Stimulated activated CD8-positive, alpha-beta memory T cell treated with anti-CD3 and anti-CD28 coated beads, Interleukin-15, amount 100 ng/mL, for 1 hour (primary cell): ENCODE measurements at places on chromosomes 7 and 10.

- DNase-seq, result no peak
These were observed 13.3 kb downstream of the ZCCHC24 start for GRCh38 chr10:79431891-79432831.

DNA sequence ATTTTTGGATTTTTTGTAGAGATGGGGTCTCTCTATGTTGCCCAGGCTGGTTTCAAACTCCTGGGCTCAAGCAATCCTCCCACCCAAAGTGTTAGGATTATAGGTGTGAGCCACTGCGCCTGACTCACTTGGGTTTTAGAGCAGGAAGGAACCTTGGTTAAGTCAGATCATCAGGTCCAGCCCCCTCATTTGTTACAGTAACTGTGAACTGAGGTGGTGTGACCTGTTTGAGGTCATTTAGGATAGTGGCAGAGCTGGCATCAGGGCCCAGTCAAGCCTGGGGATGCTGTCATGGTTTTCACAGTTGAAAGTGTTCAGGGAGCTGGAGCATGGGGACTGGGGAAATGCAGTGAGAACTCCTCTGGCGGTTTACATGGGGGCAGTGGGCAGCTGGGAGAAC lies 159.6 kb downstream of the TAX1BP1 start:
- no peak for DNase-seq

DNA sequence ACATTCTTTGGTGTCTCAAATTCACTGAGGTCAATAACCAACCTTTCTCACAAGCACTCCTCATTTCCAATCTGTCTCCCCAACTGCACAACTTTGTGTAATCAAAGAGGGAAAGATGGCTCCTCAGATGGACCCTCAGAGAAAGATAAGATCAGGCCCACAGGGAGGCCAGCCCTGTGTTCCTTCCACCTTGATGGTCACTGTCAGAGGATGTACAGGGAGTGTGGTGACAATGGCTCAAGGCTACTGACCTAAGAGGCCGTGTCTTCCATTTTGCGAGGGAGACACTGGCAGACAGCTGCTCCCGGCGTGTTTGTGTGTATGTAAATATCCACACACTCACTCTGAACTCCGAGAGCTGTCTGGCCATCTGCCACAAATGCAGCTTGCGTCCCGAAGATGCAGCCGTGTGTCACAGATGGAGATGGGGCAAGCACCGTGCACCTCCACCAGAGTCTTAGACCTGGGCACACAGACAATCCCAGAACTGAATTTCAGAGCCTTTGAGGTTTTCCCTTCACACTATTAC lies 712.1 kb upstream of the NRP1 start:
- DNase-seq, result no peak

GRCh38 chr7:117874191-117874700 lies 1.0 kb upstream of the CTTNBP2 start:
- no peak for DNase-seq

DNA sequence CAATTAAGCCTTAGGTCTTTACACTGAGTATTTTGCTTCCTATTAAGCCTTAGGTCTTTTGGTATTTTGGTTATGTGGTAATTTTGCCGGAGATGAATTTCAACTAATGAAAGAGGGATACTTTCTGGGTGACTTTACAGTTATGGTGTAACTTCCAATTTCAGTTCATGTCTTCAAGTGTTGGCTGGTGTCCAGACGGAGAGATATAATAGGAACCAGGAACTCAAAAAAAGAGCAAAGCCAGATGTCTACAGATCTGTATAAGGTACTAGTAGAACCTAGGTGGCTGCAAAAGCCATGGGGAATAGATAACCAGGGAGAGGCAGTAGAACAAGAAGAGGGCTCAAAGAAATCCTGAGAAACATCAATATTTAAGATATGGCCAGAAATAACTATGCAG lies 12.3 kb downstream of the ERCC6 start:
- DNase-seq, result no peak

GRCh38 chr10:16843252-16843870 lies 26.1 kb upstream of the RSU1 start:
- no peak for DNase-seq

GRCh38 chr10:90916392-90917237 lies 4.3 kb downstream of the ANKRD1 start:
- no peak for DNase-seq

DNA sequence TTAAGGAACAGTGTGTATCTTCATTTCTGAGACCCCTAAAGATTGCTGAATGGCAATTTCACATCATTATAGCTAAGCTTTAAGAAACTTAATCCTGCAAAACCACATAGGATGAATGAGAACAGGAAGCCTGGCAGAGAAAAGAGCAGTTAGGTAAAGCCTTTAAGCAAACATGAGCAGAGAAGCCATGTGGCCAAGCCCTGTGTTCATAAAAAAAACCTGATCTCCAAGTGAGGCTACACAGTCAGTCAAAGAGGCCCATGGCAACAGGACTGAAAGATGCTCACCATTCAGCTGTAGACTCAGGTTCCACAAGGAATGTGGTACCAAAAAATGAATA lies 9.3 kb downstream of the LIPA start:
- DNase-seq, result no peak

DNA sequence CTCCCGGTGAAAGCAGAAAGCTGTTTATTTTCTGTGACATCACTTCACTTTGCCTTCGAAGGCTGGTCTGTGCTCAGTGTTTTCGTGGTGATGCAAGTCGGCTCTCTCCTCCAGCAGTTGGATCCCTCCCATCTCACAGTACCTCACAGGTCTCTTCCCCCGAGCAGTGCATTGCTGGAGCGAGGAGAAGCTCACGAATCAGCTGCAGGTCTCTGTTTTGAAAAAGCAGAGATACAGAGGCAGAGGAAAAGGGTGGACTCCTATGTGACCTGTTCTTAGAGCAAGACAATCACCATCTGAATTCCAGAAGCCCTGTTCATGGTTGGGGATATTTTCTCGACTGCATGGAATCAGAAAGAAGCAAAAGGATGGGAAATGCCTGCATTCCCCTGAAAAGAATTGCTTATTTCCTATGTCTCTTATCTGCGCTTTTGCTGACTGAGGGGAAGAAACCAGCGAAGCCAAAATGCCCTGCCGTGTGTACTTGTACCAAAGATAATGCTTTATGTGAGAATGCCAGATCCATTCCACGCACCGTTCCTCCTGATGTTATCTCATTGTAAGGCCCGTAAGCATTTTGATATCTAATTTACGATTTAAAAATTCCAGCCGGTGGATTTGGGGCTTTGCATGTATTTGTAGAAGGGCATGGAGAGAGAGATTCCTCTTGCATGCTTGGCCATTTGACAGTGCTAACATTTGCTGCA lies at the start of gene LGI1:
LGI1 (plus strand) TSS at position 136 of the 707 bp plus-strand sequence; CDS start at position 345, 209 bp downstream.
- no peak for DNase-seq

GRCh38 chr10:6518791-6519429 lies 61.2 kb downstream of the PRKCQ start:
- DNase-seq, result no peak

GRCh38 chr10:70911386-70911785 lies 23.0 kb upstream of the PCBD1 start:
- DNase-seq, result no peak

DNA sequence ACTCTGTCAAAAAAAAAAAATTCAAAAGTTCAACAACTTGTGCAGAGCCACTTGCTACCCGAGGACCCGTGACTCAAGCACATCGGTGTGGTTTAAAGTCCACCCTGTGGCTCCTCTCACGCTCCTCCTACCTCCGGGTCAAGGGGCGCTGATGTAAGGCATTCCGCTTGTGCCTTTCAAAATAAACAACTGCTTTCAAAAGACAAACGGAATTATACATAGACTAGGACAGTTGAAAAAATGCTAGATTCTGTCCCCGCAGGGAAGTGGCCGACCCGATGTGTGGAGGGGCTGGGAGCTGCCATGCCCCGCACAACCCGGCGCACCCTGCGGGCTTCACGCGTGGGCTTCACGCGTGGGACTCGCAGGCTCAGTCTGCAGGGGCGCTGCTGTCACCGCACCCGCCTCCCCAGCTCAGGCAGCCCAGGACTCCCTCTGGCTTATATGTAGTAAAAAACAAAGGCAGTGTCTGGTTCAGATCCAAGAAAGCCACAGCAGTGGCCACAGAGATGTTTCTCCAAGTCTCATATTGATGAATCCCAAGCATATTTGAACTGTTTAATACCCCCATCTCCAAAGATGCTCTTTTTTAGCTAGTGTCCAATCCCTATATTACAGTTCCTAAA lies 239.7 kb upstream of the INHBA start:
- DNase-seq, result no peak

- DNase-seq, result no peak
These were observed 51.0 kb upstream of the NOBOX start for GRCh38 chr7:144454256-144455039.

DNA sequence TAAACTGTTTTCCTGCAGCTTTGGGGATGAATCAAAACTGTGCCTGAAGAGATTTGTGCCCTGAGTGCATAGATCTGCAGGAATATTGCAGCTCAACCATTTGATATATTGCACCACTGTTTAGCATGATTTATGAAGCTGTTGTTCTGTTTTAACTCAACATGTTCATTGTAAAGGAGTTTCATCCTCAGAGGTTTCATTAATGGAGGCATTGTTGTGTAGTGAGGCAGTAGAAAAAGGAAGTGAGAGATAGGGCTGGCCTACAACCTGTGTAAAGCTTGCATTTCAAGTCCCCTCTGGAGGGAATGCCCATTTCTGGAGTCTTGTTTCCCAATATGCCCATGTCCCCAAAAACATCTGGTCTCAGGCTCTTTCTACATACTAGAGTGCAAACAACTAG lies 67.5 kb downstream of the DNAJC12 start:
- no peak for DNase-seq

GRCh38 chr10:121998462-121998861 lies 9.5 kb downstream of the TACC2 start:
- no peak for DNase-seq

- no peak for DNase-seq
These were observed 247.8 kb downstream of the DOCK4 start for GRCh38 chr7:111958431-111958830.

GRCh38 chr10:75876710-75877109 lies 445.3 kb downstream of the LRMDA start:
- no peak for DNase-seq

DNA sequence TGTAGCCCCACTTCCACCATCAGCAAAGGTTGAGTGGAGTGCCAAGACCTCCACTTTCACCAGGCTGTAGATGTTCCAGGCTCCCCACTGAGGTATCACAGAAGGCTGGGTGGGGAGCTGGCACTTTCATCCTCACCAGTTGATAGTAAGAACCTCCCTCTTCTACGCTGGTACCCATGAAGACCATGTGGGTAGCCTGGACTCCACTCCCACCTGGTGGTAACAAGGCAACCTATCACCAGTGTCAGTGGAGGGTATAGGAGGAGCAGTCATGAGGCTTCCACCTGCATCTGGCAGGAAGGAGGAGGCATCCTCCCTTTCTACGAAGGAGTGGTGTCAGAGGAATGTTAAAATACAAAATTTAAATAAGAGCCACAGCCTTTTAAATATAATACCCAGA lies 4.4 kb downstream of the SMIM30 start:
- no peak for DNase-seq

- no peak for DNase-seq
These were observed 240.7 kb downstream of the TFEC start for GRCh38 chr7:115789901-115790300.

DNA sequence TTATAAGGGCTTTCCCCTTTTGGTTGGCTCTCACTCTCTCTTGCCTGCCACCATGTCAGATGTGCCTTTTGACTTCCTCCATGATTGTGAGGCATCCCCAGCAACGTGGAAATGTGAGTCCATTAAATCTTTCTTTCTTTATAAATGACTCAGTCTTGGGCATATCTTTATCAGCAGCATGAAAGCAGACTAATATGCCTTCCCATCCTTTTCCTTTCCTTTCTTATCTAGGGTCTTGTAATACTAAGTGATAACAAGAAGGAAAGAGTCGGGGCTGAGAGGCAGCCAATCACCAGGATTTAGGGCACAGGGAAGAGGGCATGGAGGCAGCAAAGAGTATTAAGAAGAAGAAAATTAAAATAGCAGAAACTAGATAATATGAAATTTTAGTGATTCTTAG lies 62.0 kb upstream of the JCAD start:
- DNase-seq, result no peak

GRCh38 chr10:21191512-21191911 lies 294.4 kb upstream of the NEBL start:
- no peak for DNase-seq

- DNase-seq, result no peak
These were observed 3.4 kb upstream of the CLDN15 start for GRCh38 chr7:101241015-101241363.

DNA sequence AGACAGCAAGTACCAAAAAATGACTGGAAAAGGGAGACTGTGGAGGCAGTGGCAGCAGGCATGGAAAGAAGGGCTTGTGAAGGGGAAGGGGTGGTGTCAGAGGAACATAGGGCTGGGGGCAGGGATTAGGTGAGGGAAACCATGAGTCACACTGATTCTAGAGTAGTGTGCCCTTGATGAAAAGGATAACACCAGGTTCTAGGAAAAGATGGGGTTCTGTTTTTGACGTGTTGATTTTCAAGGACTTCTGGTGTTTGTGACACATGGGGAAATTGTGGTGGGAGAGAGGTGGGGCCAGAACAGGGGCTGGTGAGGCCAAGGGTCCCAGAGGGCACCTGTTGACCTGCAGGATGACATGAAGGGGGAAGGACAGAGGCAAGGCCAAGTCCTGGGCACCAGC lies 57.1 kb downstream of the FIGNL1 start:
- DNase-seq, result peak; percentile 32

GRCh38 chr7:75572814-75573213 lies 80.7 kb downstream of the SPDYE5 start:
- DNase-seq, result no peak

GRCh38 chr7:16210171-16210570 lies 211.2 kb downstream of the CRPPA start:
- no peak for DNase-seq

GRCh38 chr10:88858491-88858890 lies 6.8 kb upstream of the ANKRD22 start:
- no peak for DNase-seq

DNA sequence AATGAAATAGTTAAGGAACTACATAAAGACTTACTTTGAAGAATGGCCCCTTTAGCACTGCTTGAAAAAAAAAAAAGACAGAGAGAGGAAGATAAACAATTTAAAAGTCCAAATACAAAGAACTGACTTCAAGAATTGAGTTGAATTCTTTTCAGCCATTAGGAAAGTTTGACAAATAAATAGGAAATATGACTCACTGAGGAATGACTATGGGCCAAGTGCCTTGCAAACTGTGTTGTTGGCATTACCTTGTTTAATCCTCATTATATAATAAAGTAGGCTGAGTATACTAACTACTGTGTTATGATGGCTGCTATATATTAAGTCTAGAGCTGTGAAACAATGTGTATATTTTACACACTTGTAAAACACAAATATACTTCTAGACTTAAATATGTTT lies 151.1 kb downstream of the ELMO1 start:
- DNase-seq, result no peak

- DNase-seq, result peak; percentile 16
These were observed 1.8 kb upstream of the CCDC6 start for GRCh38 chr10:59907918-59908807.

- DNase-seq, result no peak
These were observed 900.3 kb downstream of the IPMK start for GRCh38 chr10:57367412-57367811.
